A549 (cell line): ENCODE measurements at places on chromosomes 1 and 21.

DNA sequence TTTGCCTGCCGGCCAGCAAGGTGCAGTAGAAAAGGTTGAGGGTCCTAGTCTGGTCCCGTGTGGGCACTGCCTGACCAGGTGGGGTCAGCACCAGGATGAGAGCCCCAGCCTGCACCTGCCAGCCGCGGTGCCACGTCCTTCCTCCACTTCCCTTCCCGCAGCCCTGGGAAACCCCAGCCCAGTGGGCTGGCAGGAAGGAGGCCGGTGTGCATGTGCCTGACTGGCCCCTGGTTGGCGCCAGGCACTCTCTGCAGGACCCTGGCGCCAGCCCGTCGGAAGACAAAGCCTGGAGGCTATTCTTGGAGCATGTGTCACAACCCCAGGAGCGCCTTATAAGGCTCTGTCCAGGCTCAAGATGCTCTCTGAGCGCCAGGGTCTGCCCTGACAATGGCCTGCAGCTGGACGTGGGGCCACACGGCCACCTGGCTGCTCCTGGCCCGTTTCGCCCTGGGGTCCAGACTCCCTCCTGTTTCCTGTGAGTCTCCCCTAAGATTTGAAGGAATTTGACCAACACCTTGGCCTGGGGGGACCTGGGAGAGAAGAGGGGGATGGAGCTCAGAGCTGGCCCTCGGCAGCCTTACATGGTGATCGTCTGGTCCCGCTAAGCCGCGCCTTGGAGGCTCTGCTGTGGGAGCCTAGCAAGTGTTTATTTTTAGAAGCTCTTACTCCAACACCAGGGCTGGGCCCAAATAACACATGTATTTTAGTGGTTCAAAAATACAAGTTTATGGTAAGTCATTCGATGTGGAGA is 31.9 kb upstream of the POFUT2 start:
- no peak for DNase-seq

DNA sequence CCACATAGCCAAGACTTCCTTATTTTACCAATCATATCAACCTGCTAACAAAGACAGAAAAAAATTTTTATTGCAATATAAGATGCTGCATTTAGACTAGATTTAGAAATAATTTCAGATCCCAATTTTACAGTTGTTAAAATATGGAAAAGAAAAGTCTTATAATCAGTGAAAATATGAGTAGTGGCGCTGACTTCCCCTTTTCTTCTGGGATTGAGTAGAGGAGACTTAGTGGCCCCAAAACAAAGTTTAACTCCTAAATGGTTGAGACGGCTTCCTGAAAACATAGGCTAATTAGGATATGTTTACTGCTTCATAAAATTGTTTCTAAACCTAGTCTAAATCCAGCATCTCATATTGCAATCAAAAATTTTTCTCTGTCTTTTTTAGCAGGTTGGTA is 68.4 kb downstream of the RAB3GAP2 start:
- no peak for DNase-seq

DNA sequence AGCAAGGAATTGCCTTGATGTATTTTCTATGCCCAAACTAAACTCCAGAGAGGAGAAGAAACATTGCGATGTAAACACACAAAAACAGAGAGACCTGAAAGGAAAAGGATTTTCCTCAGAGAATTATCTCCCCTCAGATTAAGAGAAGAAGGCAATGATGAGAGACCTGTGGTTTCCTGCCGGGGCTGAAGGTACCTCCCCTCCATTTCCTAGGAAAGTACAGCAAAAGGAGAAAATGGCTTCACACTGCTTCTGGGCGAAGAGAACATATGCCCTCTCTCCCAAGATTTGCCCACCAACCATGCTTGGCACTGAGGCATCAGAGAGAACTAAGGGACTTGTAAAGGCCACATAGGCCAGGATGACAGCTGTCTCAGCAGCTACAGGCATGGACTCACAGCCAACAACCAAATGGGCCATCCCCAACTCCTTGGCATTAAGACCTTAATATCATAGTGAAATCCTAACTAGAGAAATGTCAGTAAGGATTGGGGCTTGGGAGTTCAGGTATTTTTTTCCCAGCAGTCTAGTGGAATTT is 523.0 kb downstream of the PTPRC start:
- DNase-seq = no peak

DNA sequence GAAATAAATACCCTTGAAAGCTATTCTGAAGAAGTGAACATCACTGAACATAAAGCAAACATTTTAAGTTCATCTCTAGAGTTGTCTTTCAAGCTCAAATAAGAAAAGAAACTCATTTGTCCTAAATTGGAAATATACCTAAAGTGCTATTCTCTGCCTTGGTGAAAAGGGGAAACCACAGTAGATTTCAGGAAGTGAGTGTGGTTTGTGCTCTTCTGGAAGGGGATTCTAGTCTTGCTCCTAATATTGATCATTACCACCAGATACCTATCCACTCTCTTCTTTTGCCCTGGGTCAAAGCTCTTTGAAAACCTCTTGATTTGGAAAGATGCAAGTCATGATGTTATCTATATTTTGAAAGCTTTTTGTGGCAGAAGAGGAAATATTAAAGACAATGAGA is 798.1 kb downstream of the ADGRL2 start:
- no peak for DNase-seq

- no peak for DNase-seq
Observed at GRCh38 chr1:225544924-225545323, 108.0 kb downstream of the ENAH start.

DNA sequence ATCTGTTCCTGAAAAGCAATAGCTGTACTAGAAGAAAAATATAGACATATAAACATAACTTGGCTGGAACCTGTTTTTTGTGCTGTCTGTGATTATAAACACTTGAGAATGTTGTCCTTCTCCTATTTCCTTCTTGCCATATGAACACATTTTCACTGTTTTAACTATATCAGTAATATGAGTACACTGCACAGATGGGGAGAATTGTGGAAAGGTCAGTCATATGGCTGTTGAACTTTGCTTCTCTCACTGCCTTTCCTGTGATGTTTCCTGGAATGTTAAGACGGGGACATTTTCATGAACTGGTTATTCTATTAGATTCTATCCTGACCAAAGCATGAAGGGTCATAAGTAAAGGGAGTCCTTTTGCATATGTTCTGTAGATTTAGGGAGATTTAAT is 24.9 kb downstream of the HMCN1 start:
- no peak for DNase-seq

DNA sequence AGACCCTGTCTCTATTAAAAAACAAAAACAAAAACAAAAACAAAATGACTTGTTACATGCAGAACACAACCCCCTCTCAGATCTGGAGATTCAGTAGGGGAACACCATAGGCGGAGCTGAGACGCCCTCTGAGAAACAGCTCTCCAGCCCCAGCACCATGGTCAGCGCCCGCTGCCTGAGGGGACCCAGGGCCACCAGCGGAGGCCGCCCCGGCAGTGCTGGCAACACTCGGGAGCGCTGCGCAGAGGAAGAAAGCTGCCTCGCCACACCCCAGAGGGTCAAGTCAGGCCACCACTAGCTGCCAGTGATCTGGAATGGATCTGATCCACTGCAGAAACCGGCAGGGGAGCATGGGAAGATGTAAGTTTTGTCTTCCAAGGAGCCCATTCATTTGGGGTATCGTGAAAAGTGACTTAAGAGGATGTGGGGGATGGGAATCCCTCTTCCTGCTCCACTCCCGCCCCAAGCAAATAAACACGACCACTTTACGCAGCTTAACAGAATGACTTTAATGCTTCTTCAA is 3.1 kb downstream of the ACTA1 start:
- no peak for DNase-seq

GRCh38 chr21:20207335-20207734 is 790.9 kb upstream of the NCAM2 start:
- DNase-seq = no peak

DNA sequence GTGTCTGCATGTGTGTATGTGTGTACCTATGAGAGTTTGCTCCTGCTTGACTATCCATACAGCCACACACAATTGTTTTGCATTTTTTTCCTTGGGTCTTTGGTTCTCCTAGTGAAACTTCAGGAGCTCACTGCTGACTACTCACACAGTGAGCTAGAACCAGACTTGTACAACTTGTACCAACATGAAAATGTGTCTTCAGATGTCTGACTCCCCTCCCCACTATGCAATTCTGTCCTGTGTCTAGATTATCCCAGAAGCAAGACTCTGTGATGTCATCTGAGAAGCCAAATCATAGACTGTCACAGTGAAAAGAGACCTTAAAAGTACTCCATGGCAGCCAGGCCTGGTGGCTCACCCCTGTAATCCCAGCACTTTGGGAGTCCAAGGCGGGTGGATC is 49.7 kb downstream of the ELAVL4 start:
- DNase-seq = no peak

DNA sequence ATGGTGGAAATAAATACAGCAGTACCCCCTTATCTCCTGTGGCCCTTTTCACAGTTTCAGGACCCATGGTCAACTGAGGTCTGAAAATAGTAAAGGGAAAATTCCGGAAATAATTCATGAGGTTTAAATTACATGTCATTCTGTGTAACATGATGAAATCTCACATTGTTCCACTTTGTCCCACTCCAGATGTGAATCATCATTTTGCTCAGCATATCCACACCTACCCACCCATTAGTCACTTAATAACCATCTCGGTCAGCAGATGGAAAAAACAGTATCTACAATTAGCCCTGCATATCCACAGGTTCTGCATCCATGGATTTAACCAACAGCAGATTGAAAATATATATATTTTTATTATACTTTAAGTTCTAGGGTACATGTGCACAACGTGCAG is 86.9 kb upstream of the GORAB start:
- DNase-seq = no peak
